ENCODE measurements at places on chromosomes 7 and 10. TPM values are rescaled to one million over a fixed set of nuclear protein-coding genes. Genes with fewer than 3 reads are reported as not detected.

NXPH1 gene
- total RNA-seq = not detected

CYP3A4 gene
- total RNA-seq = 2.3 TPM

KIAA1217 gene
- total RNA-seq = 73.5 TPM

GRCh38 chr7:29592866-29593265, 29.2 kb downstream of the PRR15 start:
- DNase-seq = no peak

DNA sequence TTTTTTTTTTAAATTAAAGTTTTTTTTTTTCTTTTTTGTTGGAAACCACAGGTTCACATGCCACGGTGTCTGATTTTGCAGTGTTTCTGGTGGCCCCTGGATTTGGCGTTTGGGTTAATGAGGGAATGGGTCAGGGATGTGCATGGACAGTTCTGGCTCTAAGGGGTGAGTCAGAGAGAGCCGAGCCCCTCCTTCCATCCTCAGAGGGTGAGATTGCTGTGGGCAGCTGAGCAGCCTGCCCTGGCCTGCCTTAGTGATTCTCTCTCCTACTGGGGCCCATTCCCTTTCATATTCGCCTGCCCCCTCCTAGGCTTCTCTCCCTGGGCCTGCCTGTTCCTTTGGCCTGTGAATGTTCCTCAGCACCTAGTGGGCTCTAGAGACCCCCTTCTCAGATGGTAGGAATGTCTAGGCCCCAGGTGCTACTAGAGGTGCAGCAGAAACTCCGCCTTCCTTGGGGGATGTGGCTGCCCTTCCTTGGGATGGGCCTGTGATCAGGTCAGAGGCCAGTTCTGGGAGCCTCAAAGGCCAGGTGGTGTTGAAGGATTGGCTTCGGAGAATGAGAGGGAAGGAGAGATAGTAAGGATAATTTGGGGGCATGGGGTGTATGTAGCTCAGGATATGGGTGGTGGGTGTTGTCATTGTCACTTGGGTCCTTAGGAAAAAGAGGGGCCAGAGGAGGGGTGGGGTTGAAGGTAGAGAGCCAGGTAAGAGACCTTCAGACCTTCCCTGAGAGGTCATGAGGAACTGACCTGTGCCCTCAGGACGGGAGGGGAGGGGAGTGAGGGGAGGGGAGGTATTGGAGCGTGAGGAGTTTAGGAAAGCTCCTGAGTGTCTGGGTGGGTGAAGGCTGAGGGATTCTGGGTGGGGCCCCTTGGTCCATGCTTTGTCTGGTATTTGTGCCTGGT, 19.8 kb downstream of the TSPAN14 start:
- no peak for DNase-seq

DNA sequence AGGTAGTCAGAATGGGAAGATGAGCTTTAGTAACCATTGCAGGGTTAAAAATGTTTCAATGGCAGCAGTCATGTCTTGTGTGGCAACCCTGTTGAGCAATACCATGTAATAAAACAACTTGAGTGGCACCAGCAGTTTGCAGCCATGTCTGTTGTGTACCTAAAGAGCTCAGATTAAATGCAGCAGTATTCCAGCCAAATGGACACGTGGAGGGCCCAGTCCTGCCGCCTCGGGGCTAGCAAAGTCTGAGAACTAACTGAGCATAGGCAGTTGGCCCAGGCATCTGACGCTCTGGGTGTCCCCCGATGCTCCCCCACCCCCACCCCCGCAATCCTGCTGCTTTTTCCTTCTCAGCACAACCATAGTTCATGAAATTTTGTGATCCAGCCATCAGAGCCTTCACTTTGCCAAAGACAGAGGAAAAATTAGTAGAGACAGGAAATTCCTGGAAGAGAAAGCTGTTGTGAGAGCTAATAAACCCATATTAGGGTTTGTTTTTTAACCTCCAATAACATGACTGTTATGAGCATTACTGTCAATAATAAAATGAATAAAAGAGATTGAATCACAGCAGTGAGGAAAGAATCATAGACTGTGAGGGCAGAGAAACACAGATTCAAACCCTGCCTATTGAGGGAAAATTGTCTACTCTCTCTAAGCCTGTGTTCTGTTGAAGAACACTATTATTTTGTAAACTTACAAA, 220.6 kb upstream of the RHOBTB1 start:
- DNase-seq = no peak

Measured in suprapubic skin (tissue), 4 donors.